NCI-H82 (cell line): ENCODE measurements at places on chromosomes 12 and 14.

- DNase-seq: no peak
These were observed 40.4 kb downstream of the SFSWAP start for GRCh38 chr12:131751335-131751734.

DNA sequence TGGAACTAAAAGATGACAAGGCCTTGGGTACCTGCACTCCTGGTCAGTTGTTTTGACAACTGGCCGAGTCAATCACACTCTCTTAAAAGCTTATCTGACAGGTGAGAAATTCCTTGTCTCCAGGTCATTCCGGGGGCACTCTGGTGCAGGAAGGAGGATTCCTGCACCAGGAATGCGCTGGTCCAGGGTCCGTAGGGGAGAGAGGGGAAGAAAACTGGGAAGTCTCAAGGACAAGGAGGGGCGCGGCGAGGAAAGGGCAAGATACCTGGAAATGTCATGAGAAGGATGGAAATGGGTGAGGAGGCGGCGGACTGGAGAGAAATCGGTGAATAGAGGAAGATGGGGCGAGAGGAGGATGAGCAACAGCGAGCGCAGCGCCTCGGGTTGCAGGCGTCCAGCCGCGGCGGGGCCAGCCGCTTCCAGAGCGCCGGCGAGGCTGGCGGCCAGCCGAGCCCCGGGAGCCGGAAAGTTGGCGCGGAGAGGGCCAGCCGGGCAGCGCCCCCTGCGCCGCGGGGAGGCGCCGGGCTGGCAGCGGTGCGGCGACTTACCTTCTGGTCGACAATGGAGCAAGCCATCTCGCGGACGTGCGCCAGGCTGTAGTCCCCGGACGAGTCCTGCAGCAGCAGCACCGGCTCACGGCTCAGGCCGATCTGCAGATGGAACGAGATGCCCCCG lies 809 bp downstream of the PRKD1 start:
- DNase-seq: peak; percentile 55

GRCh38 chr12:118166946-118167345 lies 31.0 kb downstream of the PEBP1 start:
- DNase-seq: no peak

DNA sequence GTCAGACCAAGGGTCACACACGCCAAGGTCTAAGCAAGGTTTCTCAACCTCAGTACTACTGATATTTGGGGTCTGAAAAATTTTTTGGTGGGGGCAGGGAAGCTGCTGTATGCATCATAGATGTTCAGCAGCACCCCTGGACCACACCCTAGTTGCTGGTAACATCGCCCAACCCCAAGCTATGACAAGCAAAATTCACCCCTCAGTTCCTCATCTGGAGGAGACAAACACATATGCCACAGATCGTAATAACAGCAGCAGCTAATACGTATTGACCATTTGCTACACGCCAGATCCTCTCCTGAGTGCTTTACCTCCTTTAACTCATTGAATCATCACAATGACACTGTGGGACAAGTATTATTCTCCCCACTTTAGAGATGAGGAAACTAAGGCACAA lies 46.4 kb downstream of the ACTN1 start:
- DNase-seq: no peak

DNA sequence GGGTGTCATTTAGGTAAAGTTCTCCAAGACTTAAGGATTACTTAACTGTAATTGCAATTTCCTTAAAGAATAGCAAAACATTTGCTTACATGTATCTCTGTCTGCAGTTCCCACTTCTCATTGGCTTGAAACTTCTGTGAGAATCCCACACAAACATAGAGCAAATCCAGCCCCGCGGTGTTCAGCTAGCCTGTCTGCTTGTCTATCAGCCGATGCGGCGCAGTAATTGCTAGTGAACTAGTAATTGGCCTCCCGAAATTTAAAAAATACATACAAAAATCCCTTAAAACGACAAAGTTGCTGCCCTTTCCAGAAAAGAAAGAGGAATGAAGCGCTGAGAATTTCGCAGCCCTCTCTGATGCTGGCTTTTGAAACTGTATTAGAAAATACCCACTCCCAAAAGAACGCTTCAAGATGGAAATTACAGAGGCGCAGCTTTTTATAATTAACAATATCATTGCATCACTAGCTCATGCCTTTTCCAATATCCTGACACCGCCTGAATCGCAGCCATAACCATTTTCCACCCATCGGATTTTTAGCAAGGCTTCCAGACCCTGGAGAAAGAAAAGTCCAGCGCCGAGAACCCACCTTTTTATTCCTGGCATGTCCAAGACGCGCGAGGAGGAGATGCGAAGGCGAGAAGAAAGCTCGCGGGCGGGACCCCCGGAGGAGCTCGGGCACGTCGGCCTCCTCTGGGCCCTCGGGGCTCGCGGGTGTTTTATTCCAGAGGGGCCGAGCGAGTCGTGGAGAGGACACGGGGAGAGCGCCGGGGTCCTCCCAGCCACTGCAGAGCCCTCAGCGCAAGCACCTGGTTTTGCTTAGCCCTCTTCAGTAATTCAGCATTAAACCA lies 646 bp downstream of the FBLN5 start:
- DNase-seq: no peak

DNA sequence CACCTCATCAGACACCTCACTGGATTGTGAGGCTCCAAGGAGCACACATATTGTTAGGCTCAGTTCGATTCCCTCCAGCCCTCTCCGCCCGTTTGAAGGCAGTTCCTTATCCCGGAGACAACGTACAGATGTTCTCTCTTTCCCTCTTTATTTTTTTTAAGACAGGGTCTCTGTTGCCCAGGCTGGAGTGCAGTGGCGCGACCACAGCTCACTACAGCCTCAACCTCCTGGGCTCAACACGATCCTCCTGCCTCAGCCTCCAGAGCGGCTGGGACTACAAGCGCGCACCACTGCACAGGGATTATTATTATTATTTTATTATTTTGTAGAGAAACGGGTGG lies 718 bp upstream of the TROAP start:
- no peak for DNase-seq

- no peak for DNase-seq
These were observed 15.6 kb downstream of the OTX2 start for GRCh38 chr14:56794557-56795283.

DNA sequence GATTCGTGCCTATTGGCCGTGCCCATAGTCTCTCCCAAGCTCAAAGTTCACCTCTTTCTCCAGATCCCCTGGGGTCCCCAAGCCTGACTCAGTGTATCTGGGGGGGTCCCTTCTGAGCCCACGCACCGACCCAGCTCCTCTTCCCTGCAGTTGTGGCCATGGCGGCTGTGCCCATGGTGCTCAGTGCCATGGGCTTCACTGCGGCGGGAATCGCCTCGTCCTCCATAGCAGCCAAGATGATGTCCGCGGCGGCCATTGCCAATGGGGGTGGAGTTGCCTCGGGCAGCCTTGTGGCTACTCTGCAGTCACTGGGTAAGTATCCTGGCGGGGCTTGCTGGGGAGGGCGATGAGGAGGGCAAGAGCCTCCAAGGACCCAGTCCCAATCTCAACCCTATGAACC lies 5.1 kb downstream of the IFI27 start:
- no peak for DNase-seq

DNA sequence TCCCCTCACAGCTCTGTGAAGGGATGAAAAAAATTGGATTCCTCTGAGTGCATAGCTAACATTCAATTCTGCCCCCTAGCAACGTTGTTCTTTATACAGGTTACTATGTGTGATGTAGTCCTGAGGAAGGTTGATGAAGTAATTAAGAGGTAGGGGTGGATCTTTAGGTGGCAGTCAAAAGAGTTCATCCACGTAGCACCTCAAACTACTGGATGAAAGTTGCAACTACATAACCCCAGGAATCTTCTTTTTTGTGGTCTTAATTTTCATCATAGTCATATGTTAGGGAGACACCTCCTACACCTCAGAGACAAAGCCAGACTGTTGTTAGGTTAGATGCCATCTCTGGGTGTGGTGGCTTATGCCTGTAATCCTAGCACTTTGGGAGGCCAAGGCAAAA lies 10.2 kb upstream of the NFE2 start:
- no peak for DNase-seq

GRCh38 chr12:129696926-129697325 lies 206.9 kb downstream of the TMEM132D start:
- no peak for DNase-seq

- DNase-seq: no peak
These were observed 139.4 kb downstream of the SLC38A4 start for GRCh38 chr12:46686267-46686942.

GRCh38 chr14:104528496-104528895 lies 51.1 kb upstream of the C14orf180 start:
- DNase-seq: no peak

DNA sequence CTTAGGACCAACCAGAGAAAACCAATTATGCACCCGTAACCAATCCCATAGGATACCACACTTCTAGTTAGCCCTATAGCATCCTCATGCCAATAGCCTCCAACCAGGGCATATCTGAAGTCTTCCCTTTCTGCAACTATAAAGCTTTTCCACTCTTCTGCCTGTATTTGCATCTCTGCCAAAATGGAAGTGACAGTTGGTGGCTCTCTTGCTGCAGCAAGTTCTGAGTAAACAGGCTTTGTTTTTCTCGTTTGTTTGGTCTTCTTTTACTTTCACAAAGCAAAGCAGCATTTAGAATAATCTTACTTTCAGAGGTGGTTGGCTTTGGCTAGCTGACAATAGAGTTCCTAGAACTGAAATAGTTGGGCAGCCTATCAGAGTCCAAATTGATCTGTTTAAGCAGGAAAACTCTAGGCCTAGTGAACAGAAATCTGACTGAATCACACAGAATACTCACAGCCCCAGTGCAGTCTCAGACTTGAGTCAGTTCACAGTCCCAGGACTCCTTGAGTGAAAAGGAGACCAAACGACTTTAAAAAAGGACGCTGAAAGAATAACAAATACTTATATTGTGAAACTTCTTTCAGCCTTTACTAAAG lies 1029.7 kb upstream of the LRFN5 start:
- DNase-seq: no peak

GRCh38 chr14:104968541-104969401 lies 9.4 kb downstream of the AHNAK2 start:
- DNase-seq: peak; percentile 16

DNA sequence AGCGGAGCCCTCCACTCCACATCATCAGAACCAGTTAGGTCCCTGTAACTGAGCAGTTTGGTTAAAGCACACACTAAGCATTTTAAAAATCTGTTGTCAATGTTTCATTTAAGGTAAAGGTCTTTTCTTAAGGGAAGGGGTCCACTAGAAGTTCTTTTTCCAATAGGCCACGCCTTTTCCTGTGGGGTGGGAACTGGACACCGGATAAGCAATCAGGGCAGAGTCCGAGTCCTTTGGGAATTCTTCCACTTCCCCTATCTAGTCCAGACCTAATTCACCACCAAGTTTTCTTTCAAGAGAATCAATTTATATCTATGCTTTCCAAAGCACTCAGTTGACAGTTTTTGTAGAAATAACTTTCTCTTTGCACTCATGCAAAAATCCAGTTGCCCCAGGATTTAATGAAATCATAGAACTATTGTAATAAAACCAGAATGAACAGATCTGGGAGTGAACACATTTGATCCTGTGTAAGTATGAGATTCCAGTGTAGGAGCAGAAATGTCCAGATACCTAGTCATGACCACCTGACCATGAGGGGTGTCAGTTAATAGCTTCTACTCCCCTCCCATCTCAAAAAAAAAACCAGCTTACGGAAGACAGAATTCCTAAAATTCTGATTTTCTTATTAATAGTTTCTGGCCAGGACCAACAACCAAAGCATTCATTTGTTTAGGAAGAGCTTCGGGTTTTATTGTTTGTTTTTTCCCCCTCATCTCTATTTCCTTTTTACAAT lies 11.7 kb downstream of the VPS37B start:
- no peak for DNase-seq

GRCh38 chr12:48815126-48816110 lies 2.9 kb upstream of the CACNB3 start:
- DNase-seq: peak; percentile 94

DNA sequence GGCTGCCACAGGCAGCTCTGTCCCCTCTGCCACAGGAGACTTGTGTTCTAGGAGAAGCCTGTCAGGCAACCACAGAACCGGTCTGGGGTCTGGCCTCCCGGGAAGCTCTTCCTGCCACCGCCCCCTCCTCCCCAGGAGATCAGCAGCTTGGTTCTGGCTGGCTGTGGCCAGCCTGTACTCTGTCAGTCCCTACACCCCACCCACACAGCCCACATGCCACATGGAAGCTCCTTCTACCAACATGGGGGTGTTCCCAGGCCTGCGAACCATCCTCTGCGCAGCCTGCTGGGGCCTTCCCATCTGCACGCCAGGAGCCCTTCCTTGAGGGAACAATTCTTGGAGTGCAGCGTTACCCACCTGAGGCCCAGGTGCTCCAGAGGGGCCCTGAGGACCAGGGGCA lies 16.8 kb downstream of the TMEM106C start:
- no peak for DNase-seq

- peak; percentile 79 for DNase-seq
These were observed 28.1 kb downstream of the CBX5 start for GRCh38 chr12:54251667-54252284.

DNA sequence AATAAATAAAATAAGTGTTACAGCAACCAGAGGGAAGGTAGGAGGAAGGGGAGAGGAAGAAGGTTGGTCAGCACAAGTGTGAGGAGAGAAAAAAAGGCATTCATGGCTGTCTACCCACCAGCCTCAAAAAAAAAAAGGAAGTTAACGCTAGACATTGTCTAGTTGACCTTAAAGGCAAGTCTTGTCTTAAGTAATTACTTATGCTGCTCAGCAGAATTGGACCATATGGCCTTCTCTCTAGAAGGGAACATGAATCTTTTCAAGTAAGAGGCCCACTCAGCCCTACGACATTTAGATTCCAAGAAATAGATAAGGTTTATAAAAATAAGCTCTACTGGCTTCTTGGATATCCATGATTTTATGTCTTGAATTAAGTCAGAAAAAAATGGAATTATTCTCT lies 172.7 kb downstream of the ETNK1 start:
- peak; percentile 81 for DNase-seq

DNA sequence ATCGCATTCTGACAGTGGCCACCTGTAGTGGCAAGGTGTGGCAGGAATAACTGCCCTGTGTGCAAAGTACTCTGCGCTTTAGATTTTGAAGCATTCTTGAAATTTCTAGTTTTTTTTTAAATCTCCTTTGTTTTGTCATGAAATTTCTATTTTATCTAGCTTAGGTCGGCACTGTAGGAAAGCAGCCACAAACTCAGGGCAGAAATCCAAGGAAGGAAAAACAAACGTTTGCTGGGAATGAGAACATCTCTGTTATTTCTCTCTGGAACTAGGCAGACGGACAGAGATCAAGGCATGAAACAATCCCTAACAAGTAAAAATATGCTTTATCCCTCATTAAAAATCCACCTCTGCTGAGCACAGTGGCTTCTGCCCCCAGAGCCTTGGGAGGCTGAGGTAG lies 1.3 kb upstream of the NR2C1 start:
- no peak for DNase-seq

DNA sequence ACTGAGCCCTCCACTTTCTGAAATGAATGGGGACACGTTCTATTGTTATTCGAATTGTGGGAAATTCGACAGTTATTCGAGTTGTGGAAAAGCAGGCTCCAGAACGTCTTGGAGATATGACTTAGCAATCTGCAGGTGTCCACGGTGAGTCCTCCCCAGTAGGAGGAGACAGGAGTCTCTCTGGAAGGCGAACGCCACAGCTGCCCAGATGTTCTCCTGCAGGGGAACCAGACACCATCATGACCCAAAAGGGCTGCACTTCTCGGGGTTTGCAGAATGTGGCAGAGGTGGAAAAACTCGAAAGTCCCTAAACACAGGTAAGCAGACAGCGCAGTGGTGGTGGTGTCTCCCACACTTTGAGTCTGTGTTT lies 363.6 kb upstream of the SFSWAP start:
- DNase-seq: no peak
